Hypothalamus (tissue), 51 donors: ENCODE measurements at places on chromosomes 6 and 20.

DNA sequence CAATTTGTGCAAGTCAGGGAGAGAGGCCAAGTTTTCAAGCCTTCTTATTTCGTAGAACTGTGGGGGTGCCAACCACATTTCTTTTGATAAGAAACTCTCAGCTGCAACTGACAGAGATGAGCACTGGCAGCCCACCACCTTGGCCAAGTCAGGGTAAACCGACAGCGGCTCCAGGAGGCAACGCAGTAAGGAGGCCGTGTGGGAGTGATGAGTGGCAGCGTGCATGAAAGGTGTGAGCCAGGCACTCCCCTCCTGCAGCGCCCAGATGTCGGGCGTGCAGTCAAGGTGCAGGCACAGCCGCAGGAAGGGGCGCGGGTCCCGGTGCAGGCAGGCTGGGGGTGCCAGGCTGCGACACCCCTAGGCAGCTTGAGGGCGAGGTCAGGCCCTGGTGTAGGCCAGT is 49.2 kb upstream of the HDAC2 start:
- DNase-seq: no peak

DNA sequence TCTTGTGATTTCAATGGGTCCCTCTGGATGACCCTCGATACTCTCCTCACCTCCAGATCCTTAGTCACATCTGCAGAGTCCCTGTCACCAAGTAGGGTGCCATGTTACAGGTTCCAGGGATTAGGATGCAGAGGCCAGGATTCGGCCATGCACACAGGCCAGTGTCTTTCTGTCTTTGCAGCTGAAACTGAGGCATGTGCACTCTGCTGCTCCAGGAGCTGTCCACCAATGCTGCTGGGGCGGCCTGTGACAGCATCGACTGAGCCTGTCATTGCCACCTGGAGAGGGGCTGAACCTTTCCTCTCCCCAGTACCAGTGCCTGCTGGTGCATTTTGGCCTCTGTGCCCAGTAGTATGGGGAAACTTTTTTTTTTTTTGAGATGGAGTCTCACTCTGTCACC is 4.4 kb upstream of the RBM38 start:
- no peak for DNase-seq

- peak; percentile 36 for DNase-seq
Observed at GRCh38 chr6:137641474-137642077, 147.4 kb upstream of the OLIG3 start.

- DNase-seq: no peak
Observed at GRCh38 chr6:146916435-146917025, 287.7 kb upstream of the STXBP5 start.

DNA sequence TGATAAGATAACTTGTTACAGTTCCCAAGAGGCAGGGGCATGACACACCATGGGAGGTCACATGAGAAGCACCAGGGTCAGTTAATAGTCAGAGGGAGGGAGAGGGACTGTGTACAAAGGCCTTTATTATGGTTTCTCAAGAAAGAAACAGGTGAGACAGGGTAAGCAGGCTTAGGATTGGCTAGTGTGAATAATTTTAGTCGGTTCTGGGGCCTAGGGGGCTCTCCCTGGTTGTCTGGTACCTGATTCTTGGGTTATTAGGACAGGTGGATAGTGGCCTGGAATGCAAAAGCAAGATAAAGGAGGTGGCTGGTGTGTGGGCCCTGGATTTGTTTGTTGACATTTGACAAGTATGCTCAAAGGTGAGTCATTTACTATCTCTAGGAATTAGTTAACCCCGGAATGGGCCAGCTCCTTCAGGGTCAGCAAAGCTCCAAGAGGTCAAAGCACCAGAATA is 49.4 kb upstream of the MCUR1 start:
- no peak for DNase-seq

DNA sequence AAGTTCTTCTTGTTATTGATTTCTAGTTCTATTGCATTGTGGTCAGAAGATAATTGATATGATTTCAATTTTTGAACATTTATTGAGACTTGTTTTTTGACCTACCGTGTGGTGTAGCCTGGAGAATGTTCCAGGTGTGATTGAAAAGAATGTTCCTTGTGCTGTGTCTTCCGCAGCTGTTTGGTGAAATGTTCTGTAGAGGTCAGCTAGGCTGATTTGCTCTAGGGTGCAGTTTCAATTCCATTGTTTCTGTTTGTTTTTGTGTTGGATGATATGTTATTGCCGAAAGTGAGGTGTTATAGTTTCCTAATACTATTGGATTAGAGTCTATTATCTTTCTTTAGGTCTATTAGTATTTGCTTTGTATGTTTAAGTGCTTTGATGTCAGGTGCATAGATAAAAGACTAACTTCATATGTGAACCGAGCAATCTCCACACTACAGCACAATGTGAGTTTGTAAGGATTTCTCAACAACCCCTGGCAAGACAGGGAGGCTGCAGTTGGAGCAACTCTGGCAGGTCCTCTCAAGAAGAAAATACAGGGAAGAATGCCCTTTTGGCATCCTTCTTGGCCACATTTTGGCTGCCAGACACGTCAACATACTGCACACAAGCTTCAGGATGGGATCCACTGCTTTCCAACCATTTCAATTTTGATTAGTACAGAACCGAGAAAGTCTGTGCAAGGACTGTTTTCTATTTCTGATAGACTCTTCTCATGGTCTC is 320.7 kb downstream of the RNF144B start:
- DNase-seq: no peak

DNA sequence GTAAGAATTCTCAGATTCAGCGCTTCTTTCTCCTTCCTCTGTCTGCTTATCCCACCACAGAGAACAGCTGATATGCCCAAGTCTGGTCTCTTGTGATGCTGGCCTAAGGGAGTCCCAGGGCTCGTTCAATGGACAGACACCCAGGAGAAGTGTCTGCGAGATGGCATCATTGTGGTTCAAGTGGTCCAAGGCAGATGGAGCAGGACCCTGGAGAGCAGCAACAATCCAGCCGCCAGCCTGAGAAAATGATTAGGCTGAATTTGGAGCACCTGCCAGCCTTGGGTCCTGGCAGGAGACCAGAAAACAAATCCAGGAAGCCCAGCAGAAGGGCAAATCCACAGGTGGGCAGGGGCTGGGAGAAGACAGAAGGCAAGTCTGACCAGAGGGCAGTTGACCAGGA is 145.8 kb downstream of the PTPRT start:
- DNase-seq: no peak

DNA sequence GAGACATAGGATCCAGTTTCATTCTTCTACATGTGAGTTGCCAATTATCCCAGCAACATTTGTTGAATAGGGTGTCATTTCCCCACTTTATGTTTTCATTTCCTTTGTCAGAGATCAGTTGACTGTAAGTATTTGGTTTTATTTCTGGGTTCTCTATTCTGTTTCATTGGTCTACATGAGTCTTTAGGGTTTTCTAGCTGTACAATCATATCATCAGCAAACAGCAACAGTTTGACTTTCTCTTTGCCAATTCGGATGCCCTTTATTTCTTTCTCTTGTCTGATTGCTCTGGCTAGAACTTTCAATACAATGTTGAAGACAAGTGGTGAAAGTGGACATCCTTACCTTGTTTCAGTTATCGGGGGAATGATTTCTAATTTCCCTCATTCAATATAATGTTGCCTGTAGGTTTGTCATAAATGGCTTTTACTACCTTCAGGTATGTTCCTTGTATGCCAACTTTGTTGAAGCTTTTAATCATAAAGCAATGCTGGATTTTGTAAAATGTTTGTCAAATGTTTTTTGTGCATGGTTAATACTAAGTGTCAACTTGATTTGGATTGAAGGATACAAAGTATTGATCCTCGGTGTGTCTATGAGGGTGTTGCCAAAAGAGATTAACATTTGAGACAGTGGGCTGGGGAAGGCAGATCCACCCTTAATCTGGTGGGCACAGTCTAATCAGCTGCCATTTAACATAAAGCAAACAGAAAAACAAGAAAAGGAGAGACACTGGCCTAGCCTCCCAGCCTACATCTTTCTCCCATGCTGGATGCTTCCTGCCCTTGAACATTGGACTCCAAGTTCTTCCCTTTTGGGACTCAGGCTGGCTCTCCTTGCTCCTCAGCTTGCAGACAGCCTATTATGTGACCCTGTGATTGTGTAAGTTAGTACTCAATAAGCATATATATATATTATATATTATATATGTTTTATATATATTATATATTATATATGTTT is 23.3 kb downstream of the MICA start:
- DNase-seq: no peak

GRCh38 chr6:14858808-14859207 is 387.1 kb upstream of the JARID2 start:
- no peak for DNase-seq

- DNase-seq: no peak
Observed at GRCh38 chr6:18121580-18122127, 823 bp downstream of the NHLRC1 start.

DNA sequence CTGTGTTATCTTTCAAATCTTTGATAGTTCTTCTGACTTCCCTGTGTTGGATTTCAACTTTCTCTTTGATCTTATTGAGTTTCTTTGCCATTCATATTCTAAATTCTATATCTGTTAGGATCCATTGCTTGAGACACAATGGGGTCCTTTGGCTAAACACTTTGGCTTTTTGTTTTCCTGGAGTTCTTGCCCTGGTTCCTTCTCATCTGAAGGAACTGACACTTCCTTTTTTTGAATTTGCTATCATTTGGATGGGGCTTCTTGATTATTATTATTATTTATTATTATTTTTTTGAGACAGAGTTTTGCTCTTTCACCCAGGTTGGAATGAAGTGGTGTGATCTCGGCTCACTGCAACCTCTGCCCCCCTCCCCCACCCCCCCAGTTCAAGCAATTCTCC is 30.1 kb upstream of the EIF2S2 start:
- no peak for DNase-seq

DNA sequence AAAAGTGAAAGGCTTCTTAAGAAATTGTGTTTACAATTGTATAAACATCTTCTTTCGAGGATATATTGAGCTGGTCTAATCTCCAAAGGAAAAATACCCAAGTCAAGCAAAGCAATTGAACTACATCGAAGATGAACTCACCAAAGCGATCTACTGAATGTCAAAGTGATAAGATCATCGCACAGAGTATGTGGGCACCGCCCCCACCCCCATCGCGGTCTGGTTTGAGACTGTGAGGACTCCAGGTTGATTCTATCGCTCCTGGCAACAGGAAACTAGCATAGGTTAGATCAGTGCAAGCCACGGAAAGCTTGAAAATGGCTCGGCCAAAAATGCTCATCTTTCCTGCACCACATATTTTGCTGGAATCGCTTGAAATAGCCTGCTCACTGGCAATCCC is 133.2 kb upstream of the RPS6KA2 start:
- DNase-seq: no peak

DNA sequence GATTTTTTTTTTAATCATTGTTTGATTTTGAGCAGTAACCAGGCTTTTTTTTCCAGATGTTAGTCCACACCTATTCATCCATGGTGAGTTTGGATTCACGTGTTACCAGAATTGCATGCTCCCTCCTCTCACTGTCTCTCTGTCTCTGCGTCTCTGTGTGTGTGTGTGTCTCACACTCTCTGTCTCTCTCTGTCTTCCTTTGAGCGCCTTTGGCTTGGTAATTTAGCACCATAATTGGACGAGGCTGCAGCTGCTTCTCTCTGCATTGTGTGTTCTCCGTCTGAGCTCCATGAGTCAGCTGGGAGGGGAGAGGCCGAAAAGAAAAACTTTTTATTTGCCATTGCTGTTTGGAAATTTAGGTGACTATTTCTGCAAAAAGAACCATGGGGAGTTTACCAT is 3.4 kb downstream of the TFAP2B start:
- DNase-seq: no peak

- DNase-seq: no peak
Observed at GRCh38 chr20:46265539-46265938, 42.8 kb downstream of the CDH22 start.

DNA sequence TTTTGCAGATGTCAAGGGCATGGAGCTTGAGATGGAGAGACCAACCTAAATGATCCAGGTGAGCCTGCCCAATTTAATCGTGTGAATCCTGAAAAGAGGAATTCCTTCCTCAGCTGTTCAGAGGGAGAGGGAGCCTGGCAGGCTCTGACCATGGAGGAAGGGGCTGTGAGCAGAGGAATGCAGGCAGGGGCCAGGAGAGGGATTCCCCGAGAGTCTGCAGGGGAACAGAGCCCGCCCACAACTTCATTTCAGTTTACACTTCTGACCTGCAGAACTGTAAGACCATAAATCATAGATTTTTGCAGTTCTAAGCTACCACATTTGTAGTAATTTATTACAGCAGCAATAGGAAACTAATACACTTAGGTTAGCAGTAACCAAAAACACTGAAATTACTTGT is 164.1 kb downstream of the TBXT start:
- no peak for DNase-seq

- peak; percentile 10 for DNase-seq
Observed at GRCh38 chr6:137705160-137706082, 161.6 kb upstream of the TNFAIP3 start.

DNA sequence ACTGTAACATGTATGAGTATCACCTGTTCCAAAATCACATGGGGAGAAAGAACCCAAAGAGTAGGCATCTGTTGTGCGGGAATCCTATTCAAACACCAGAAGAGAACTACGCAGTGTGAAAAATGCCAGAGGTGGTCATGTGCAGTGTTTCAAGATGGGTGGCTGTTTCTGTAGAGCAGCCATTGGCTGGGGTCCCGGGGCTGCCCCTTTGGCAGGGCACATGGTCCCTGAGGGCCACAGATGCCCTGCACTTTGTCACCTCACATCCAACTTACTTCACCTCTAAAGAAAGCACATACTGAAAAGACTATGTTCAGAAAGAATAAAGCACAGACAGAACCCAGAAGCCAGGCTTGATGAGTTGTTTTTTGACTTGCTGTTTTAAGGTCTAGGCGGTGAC is 12.3 kb downstream of the MTCH1 start:
- DNase-seq: no peak

DNA sequence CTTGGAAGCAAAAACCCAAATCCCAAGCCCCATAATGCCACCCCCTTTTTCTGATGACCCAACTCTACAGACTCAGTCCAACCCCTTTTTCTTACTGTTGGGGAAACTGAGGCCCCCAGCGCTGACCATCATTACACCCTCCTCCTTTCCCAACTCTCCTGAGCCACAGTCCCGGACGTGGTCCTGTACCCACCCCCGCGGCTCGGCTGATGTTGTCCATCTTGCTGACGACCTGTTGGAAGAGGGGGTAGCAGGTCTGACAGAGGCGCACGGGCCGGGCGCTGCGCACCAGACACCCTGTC is 533 bp downstream of the OSTM1 start:
- DNase-seq: no peak
